Right renal pelvis (tissue), 4 donors: ENCODE measurements at places on chromosomes 3 and 15.

- DNase-seq: no peak
Measured at GRCh38 chr3:155890671-155891190, 20.3 kb downstream of the GMPS start.

DNA sequence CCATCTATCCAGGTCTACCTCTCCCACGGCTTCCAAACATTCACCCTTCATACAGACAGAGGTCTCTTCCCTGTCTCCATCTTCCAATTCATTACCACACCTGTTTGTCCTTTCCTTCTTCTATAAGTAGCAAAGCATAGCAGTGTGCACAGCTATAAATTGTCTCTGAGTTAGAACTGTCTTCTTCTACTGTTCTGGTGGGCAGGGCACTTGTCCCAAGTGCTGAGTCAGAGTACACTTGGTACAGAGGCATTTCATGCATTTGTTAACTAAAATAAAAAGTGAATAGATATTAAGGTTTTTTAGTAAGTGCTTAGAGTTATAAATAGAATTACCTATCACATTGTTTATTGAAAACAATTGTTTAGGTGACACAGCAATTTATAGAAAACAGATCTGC lies 150.1 kb upstream of the CCDC54 start:
- DNase-seq: no peak

GRCh38 chr3:167913219-167913835 lies 177.8 kb downstream of the SERPINI1 start:
- DNase-seq: no peak

GRCh38 chr15:34941831-34942230 lies 27.7 kb downstream of the AQR start:
- DNase-seq: no peak

DNA sequence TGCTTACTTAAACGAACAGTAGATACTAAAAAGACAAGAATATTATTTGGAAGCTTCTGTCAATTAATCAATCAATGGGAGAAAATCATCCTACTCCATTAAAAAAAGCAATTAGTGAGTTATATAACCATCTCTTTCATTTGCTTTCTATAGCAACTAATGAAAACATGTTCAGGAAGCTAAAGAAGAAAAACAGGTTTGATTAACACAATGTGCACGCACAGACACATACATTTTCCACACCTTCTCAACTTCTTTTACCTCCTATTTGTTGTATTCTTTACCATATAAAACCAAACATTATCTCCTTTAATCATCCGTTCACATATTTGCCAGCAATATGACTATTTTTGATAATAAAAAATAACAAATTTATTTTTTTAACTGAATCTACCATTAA lies 111.3 kb downstream of the GBE1 start:
- DNase-seq: no peak

DNA sequence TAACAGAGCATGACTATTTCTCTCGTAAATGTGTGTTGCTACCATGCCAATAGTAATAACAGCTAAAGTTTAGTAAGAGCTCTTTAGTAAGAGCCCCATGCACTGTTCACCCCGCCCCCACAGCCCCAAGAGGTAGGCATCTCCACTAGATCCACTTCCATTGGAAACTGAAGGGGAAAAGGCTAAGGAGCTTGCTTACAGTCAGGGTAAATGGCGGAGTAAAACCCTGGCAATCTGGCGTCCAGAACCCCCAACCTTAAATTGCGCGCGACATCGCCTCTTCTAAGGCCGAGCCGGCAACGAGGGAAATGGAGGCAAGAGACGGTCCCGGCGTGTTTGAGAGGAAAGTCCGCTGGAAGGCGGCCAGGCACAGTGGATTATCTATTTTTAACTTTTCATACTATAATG lies 654 bp upstream of the C3orf38 start:
- no peak for DNase-seq

DNA sequence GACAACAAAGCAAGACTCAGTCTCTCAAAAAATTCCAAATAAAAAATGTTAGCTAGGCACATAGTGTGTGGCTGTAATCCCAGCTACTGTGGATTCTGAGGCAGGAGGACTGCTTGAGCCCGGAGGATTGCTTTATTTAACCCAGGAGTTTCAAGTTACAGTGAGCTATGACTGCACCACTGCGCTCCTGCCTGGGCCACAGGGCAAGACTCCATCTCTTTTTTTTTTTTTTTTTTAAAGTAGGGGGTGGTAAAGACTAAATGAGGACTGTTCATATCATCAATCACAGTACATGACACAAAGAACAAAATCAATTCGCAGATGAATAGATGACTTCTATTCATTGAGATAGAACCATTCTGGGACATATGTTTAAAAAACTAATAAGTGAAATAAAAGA lies 48.1 kb downstream of the ACAP2 start:
- DNase-seq: no peak

DNA sequence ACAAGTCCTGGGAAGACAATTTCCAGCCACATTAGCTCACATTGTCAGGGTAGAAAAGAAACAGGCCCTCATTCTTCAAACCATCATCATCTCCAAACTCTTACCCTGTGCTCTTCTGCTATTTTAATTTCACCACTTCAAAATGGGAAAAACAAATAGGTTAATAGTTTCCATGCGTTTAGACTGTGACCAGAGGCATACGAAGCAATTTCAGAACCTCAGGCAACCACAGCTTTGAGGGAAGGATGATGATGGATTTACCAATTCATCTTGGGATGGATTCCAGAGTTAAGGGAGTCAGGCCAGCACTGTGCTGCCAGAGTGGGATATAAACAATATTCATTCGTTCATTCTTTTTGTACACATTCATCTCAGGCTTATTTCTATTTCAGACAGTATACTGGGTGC lies 307.8 kb upstream of the TPRG1 start:
- no peak for DNase-seq

GRCh38 chr3:13598926-13599886 lies 50.3 kb downstream of the FBLN2 start:
- DNase-seq: no peak

GRCh38 chr3:112247900-112248299 lies 46.1 kb downstream of the SLC9C1 start:
- DNase-seq: no peak

GRCh38 chr15:55496716-55497115 lies 11.3 kb downstream of the DNAAF4 start:
- DNase-seq: no peak

GRCh38 chr3:166351461-166351860 lies 514.2 kb upstream of the BCHE start:
- no peak for DNase-seq

- DNase-seq: no peak
Measured at GRCh38 chr3:76585794-76586392, 454.0 kb upstream of the ROBO2 start.

- no peak for DNase-seq
Measured at GRCh38 chr3:128360705-128361271, 105.9 kb downstream of the DNAJB8 start.

DNA sequence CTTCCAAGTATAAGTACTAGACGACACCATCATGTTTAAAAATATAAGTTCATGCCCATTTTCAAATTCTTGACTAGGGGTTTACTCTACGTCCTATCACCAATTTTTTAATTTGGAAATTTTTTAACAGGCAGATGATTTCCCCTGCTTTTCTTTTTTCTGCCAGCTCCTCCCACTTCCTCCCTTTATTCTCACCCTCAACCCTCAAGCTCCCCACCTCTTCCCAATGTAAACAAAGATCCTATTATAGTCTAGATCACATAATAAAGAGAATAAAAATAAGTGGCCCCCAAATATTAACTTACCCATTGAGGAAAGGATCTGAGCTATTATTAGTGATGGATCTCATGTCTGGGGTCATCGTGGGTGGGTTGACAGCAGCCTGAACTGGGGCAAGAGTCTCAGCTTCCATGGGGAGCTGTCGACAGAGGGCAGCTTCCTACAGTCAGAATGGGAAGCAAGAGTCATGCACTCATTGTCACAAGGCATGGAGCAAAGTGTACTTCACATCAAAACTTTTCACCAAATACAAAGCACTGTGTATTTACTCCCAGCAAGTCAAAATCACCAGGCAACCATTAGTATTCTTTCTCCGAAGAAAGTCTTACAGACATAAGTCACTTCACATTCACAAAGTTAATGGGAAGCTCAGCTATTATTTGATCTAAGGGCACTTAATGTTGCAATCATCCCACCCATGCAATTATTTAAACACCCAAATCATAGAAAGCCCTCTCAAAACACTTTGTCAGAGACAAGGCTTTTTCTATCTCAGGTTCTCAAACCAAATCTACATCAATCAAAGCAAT lies 53.2 kb downstream of the TM4SF4 start:
- DNase-seq: no peak

DNA sequence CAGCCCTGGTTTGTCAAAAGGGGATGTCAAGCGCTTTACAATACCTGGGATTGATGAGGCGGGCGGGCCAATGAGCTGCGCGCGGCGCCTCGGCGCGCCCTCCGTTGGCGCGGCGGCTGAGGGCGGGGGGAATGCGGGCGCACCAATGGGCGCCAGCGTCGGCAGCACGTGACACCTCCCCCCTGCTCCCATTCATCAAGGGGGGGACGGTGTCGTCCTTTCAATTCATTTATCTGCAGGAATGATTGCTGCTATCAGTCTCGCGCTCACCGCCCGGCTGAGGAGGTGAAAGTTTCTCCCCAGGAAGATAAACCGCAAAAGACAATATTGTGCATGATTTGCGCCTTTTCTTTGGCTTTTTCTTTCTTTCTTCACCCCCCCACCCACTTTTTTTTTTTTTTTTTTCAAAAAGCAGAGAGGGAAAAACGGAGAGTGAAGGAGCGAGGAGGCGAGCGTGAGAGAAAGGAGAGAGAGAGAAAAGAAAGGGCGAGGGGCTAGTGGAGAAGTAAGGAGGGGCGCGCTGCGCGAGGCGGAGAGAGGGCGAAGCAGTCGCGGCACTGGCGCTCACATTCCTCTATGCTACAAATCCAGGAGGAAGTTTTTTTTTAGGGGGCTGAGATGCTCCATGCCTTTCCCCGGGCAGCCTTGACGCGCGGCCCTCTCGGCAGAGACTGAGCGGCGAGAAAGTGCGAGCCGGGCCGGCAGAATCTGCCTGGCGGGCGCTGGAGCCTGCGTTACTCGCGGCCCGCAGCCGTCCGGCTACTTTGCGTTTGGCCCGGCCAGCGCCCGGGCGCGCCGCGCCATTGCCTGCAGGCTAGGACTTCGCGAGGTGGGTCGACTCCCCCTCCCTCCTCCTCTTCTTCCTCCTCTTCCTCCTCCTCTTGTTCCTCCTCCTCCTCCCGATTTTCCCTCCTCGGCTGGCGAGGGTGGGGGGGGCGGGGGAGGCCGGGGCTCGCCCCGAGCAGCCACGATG lies at the start of gene ZIC1:
Gene ZIC1, plus strand, starts transcription at position 223 of the 973 bp plus-strand sequence. Its CDS starts 748 bp downstream, at position 971.
- no peak for DNase-seq

DNA sequence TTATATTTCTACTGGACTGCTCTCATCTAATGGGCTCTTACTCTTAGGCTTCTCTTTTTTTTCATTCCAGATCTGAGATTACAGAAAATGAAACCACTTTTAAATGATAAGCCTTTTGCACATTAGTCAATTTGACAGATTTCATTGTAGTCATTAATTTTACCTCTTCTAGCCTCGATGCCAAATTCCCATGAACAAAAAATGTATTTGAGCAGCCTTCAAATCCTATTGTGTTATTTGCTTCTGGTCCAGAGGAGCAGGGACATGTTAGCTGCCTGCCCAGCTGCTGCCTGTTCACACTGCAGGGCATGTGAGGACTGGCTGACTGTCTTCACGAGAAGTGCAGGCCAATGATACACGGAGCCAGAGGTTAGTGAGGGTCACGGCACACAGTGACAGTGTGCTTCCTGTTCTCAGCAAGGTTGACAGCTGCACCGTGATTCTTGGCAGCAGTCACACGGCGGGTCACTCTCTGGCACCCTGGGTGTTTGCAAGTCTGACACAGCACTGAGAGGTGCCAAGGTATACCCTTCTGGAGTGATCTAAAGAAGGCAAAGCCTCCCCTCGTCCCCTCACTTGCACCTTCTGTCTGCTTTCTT lies 40.8 kb downstream of the KAT2B start:
- DNase-seq: peak; percentile 12

- DNase-seq: peak; percentile 67
Measured at GRCh38 chr3:125322166-125322565, 53.0 kb downstream of the ZNF148 start.

DNA sequence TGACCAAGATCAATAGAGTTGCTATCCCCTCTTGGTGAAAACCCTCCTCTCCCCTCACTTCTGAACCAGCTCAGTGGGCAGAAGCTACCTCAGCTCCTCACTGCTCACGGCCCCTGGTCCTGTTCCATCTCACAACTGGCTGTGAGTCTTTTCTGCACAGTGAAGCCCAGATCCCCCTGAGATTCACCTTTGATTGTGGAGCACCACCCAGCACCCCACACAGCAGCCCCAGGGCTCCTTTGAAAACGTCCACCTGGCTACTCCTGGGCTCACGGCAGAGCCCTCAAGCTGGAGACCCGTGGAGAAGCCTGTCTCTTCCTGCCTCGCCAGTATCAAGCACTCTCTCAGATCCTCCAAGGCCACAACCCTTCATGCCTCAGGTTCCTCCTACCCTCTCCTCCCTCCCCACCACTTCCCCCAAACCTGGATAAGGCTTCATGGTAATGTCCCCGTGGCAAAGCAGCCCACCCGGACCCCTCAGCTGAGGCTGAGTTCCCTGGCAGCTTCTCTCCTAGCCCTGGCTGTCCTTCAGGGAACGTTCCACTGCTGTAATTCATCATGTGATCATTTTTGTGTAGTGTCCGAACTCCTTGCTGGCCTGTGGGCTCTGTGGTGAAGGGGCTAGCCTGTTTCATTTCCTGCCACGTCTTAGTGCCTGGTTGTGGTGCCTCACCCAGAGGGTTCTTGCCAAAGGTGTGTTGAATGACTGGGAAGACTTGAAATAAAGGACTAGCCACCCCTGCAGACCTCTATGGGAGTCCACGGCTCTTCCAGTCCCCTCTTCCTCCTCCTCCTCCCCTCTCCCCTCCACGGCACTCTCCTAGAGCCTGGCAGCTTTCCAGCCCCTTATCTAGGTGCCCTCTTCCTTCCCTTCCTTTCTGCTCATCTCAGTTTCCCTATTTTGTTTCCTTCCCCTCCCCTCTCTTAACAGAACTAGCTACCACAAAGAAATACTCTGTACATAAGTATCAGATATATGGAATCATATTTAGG lies 44.5 kb downstream of the KY start:
- DNase-seq: no peak

DNA sequence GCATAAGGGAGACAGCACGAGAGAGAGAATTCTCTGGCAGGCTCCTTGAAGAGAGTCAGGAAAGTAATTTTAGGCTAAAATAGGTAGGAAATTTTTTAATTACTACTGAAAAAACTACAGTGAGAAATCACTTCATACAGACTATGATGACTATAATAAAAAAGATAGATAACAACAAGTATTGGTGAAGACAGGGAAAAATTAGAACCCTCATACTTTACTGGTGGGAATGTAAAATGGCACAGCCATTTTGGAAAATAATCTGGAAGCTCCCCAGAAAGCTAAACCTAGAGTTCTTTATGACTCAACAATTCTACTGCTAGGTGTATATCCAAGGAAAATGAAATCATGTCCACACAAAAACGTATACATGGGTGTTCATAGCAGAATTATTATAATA lies 2.1 kb upstream of the HDC start:
- no peak for DNase-seq
